ENCODE measurements at places on chromosomes 6 and 20. TPM values are rescaled to one million over a fixed set of nuclear protein-coding genes. Genes with fewer than 3 reads are reported as not detected.

NAA20 gene
- 66.0 TPM for polyA plus RNA-seq

CD24 gene
- polyA plus RNA-seq = 31.5 TPM

HDGFL1 gene
- polyA plus RNA-seq = not detected

COQ3 gene
- 9.3 TPM for polyA plus RNA-seq

ZFAND3 gene
- 88.0 TPM for polyA plus RNA-seq

AVP gene
- polyA plus RNA-seq = 0.45 TPM

SLC2A4RG gene
- polyA plus RNA-seq = 112 TPM

TRIM15 gene
- polyA plus RNA-seq = not detected

CTCFL gene
- polyA plus RNA-seq = 0.20 TPM

PAX1 gene
- polyA plus RNA-seq = 2.7 TPM

PGC gene
- polyA plus RNA-seq = not detected

C6orf52 gene
- polyA plus RNA-seq = 1.9 TPM

ZNF831 gene
- 0.49 TPM for polyA plus RNA-seq

CYP39A1 gene
- polyA plus RNA-seq = 2.0 TPM

DNA sequence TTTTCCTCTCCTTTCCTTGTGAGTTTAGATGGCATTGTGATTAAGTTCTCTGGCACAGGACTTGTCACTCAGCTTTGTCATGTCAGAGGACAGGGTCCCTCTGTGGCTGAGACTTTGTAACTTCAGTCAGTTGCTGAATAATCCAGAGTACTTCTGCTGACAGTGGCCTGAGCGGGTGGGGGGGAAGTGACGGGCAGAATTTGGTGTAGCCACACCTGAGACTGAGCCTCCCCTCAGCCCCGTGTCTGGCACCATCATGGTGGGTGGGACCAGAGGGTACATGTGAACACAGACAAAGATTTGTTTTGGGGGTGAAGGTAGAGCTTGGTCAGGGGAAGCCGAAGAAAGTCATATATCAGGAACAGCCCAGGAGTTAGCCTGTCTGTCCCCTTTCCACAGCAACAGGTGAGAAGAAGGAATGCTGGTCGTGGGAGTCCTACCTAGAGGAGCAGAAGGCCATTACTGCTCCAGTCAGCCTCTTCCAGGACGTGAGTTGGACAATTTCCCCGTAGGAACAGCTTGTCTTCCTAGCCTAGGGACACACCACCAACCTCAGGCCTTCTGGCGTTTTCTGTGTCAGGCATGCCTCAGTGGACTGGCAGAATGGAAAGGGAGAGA, 20.9 kb downstream of the L3MBTL1 start:
- no peak for DNase-seq

DNA sequence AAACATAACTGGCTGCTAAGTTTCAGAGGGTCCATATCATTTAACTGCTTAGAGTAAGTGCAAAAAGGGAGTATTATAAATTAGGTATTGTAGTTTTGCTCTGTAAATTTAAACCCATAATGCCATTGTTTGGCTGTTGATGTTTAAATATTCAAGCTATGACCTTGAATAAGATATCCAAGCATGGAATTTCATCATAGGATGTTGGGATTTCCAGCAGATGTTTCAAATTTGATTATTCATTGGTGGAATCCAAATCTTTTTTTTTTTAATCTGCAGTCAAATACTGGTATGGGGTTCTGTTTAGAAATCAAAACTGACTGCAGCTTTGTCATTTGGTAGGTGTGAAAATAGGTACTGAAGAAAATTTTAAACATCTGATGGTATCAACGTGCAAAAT, 161.0 kb downstream of the KHDC1L start:
- DNase-seq = no peak

DNA sequence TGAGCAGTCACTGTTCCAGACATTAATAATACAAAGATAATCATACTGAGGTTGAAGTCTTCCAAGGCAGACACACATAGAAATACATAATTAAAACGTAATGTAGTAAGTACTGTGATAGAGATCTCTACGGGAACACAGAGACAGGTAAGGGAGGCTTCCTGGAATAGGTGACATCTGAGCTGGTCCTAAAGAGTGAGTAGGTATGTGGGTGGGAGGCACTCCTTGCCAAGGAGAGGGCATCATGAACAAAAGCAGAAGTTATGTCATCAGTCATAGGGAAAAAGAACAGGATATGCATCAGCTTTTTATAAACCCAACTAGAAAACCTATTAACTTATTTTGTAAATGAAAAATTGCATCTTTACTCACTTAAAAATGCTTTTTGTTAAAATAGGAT, 110.0 kb downstream of the MAP7 start:
- DNase-seq = no peak

DNA sequence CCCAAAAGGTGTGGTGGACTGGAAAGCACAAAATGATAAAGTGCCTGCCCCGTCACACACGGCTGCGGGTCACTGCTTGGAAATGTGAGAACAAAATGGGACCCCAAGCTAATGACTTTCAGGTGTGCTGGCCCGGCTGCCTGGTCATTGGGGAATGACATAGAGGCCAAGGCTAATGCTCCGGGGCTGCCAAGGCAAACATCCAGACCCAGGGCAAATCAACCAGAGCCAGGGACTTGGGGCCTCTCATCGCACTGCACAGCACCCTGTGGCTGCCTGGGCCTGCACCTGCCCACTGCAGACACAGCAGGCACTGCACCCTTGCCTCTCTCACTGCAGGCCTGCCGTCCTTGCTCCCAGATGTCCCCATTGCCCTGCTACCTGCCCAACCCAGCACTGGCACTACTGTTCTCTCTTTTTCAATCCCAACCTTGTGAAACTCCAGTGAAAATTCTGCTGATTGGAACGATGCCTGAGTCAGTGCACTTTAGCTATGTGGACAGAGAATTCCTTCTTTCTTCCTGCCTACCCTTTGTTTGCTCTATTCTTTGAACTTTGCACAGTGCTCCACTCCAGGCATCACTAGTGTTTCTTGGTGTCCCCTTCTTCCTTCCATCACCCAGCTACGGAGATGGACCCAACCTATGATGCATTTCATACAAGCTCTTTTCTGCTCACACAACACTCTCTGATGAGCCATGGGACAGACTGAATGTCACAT, 849.5 kb downstream of the MAFB start:
- DNase-seq = no peak

DNA sequence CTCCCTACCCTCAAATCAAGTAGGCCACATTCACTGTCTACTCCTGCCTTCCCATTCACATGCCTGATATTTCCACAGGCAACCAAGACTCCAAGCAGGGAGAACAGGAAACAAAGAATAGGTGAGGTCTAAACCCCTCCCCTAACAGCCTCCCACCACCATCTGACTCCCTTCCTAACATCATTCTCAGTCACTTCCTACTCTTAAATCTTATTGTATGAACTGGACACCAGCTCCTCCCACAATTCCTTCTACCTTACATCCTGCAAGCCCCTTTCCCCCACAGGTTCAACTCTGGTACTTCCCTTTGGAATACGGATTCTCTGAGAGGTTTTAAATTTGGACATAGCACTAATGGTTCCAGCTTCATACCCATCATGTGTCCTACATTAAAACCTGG, 944 bp upstream of the C6orf136 start:
- DNase-seq = no peak

GRCh38 chr6:25835442-25836283, 3.8 kb upstream of the SLC17A1 start:
- DNase-seq = peak; percentile 2

- no peak for DNase-seq
Measured at GRCh38 chr20:12466915-12467314, 541.9 kb upstream of the SPTLC3 start.

DNA sequence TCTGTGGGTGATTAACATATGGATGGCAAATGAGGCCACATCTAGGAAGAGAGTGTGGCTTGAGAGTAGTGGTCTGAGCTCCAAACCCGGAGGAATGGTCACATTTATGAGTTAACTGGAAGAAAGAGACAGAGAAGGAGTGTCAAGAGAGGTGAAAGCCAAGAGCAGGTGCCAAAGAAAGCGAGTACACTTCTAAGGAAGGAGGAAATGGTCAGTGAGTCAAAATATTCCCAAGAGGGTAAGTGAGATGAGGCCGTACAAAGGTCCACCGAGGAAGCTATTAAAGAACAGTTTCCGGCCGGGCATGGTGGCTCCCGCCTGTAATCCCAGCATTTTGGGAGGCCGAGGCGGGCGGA, 104.5 kb upstream of the RNF24 start:
- DNase-seq = no peak

DNA sequence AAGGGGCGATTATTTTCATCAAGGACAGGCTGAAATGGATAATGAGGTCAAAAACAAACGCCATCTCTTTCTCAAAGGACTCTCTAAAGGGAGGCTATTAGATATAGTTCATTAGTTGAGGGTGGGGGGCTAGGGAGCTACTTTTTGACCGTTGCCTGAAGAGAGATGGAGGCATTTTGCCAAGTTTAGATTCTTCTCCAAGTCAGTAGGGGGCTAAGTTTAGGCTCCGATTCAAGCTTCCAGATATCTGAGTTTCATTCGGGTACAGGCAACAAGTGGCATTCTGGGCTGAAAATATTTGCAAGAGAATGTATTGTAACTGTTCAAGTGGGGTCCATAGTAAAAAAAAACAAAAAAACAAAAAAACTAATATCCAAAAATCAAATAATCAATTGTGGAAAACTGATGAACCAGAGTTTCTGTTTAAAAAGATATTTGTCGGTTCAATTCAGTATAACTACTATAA, 43.4 kb upstream of the PIM1 start:
- no peak for DNase-seq

DNA sequence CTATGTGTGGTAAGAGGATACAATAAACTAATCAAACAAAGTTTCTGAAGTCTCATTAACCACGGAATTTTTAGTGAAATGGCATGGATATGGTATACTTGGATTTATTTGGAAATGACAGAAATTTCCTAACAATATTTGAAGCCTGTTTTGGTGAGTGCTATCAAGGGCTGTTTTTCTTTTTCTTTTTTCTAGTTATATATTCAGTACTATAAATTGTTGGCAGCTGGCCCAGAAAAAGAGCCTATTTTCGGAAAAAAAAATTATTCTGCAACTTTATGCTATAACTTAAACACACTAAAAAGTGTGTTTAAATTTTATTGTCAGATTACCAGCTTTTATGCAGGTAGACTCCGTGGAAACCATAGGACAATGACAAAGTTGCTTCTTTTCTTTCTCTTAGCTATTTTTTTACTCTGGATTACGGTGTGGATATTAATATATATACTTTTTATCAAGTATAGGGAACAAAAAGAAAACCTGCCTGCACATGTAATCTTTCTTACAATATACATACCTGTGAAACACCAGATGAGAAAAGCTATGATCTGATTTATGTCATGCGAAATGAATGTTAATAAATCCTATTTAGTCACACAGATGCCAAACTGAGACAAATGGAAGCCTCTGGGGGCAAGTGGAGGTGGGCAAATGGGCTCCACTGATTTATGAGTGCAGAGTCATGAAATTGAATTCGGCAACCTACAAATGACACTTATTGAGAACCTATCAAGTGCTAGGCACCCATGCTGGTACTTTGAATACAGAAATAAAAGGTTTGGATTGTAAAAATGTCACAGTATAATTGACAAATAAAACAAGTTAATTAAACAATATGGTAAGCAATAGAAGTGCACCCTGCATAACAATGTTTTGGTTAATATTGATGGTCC, 919.5 kb upstream of the FLRT3 start:
- DNase-seq = no peak

DNA sequence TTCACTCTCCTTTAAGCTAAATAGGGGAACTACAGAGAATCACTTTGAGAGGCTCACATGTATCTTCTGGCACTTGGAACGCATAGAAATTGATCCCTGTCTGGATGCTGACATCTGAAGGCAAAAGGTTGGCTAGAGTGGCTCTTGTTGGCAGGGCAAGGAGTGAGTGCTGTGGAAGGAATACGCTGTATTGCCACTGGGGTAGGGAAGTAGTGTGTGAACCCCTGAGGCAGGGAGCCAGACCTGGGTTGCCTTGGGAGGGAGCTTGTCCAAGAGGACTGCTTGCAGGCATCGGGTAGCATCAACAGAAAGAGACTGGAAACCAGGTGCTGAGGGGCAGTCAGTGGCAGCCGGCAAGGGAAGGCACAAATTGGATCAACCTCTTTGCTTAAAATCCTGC, 8.9 kb upstream of the MMS22L start:
- DNase-seq = no peak

DNA sequence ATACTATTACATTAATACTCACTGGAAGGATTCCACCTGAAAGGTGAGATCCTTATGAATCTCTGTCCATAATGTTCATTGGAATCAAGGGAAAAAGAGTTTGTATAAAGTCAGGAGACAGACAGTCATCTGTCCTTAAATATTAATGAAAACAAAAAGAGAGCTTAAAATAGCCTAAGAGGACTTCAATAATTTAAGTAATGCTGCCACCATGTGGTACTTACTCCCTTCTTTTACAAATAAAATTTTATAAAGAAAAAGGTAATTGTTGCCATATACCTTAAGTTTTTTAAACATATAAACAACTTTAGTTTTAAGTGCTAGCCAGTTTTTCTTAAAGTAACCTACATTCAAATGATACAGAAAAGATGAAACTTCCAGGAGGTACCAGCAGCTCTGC, 5.1 kb downstream of the BLOC1S5 start:
- peak; percentile 21 for DNase-seq

GRCh38 chr20:33732166-33732970, 572 bp downstream of the ZNF341 start:
- no peak for DNase-seq

GRCh38 chr6:130681028-130681427, 146.2 kb upstream of the SMLR1 start:
- DNase-seq = no peak

- no peak for DNase-seq
Measured at GRCh38 chr6:79450984-79451383, 86.2 kb downstream of the LCA5 start.

GRCh38 chr20:46696791-46697279, 7.6 kb upstream of the TP53RK start:
- no peak for DNase-seq

GRCh38 chr20:58440021-58440767, 51.2 kb downstream of the VAPB start:
- DNase-seq = peak; percentile 39

GRCh38 chr6:56580271-56580670, 62.4 kb downstream of the DST start:
- no peak for DNase-seq

GRCh38 chr20:59746155-59746554, 141.8 kb downstream of the PHACTR3 start:
- DNase-seq = no peak

Data from muscle of back (tissue), 13 donors.